RPMI8226 (cell line): ENCODE measurements at places on chromosomes 6 and 20.

GRCh38 chr6:8086755-8087306 is 15.5 kb downstream of the EEF1E1 start:
- DNase-seq: no peak

DNA sequence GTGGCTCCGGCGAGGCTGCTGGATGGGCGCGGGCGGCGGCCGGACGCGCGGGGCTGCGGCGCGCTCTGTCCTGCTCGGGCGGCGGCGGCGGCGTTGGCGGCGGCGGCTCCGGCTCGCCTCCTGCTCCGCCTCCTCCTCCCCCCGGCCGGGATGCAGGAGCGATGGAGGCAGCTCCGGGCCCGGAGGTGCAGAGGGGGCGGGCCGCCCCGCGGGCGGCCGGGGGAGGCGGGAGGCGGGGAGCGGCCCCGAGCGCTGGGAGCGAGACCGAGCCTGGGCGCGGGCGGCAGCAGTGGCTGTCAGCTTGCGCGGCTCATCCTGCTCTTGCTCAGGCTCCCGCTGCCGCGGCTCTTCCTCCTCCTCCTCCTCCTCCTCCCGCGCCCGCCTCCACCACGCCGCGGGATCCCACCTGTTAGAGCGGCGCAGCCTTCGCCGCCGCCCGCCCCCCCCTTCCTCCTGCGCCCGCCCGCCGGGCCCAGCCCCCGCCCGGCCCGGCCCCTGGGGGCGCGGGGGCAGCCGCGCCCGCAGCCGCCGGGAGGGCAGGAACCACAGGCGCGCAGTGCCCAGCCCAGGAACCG is at the start of gene NOL4L:
NOL4L (minus strand) TSS at position 323 of the 575 bp plus-strand sequence. CDS start 443 bp downstream, outside the sequence.
- DNase-seq: peak; percentile 60

- DNase-seq: no peak
Observed at GRCh38 chr6:41100871-41101287, 28.1 kb downstream of the NFYA start.

- no peak for DNase-seq
Observed at GRCh38 chr20:54251096-54251495, 43.2 kb downstream of the PFDN4 start.

GRCh38 chr6:25472306-25472705 is 179.7 kb upstream of the SCGN start:
- DNase-seq: no peak

- peak; percentile 31 for DNase-seq
Observed at GRCh38 chr6:4647414-4648365, 128.5 kb upstream of the CDYL start.

DNA sequence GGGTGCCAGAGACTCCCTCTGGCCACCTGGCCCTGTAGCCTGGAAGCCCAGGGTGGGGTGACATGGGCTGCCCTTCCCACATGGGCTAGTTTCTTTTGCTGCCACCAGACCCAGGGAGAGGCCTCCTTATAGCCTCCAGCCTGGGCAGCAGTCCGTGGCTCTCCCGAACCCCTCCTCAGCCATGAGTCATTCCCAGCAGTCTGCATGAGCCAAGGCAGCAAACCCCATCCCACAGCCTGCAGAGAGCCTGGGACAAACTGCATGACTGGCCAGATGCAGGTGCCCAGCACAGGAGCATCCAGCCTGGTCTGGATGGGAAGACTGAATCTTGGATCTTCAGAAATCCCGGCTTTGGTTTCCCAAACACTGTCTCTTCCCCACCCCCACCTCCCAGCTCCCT is 75.7 kb downstream of the MRPL14 start:
- DNase-seq: no peak

DNA sequence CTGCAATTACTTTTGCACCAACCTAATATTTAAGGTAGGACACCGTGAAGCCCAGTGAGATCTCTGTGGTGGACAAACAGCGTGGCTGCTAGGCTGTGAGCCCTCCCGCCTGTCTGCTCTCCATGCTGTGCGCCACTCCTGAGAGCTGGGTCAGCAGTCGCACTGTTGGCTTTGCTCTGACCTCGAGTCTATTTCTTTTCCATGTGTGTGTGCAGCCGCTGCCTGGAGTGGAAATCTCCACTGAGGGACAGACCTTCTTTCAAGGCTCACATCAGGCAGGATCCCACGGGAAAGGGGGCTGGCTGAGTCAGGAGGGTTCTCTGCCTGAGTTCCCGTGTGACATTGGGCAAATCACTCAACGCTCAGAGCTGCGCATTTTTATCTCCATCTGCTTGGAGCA is 27.1 kb downstream of the RIPOR3 start:
- DNase-seq: no peak

DNA sequence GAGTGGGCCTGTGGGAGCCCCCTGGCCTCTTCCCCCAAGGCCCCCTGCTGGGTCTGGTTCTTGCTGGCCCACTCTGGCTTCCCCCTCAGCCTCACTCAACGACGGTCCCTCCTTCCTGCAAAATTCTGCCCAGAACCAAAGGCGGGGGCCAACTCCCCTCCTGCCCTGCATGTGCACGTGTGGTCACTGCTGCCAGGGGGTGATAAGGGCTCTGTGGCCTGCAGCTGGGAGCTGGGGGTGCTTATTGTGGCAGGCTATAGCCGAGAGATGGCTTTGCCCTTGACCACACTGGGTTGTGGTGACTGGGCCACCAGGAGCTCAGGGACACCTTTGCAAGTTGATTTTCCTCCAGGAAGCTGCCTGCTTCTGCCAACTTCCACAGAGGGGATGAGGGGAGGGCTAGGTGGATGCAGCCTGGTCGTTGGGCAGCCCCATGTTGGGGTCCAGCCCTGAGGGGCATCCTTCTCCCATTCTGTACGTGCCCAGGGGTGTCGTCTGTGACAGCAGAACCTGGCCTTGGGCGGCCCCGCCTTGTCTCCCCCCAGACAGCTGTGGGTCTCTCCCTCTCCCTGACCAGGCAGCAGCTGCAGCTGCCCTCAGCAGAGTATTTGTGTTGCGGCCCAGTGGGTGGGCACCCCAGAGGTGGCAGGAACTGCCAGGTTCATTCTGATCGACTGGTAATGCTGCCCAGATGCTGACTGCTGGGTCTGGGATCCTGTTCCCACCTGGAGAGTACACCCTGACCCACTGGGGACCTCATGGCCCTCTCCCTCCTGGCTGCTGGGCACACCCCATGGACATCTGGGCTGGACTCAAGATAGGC is 5.6 kb downstream of the TCEA2 start:
- no peak for DNase-seq

DNA sequence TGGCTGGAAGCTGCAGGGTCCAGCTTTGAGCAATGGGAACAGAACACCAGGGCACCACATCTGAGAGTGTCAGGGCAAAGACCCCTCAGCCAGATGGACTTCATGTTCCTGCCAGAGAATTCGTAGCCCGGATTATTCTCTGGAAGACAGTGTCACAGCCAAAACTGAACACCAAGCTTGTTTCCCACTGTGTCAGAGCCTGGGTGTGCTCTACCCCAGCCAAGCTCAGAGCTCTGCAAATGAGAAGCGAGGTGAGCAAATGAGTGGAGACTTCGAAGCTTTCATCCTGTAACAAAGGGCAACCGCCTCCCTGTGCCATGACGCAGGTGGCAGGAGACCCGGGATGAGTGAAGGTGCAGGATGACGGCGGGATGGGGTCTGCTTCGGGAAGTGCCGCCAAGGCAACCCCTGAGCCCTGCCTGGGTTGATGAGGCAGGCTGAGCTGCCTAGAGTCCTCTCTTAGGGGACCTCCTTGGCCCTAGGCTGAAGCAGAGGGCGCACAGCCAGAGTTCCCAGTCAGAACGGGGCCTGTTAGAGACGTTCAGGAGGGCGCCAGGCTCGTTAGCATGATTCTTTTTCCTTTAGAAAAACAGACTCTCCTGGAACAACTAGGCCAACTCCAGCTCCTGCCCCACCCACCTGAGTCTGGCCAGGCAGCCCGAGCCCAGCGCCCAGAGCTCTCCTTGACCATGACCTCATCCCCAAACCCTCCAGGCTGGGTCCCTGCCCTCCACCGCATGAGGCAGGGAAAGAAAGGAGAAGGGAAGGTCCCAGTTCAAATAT is 187.7 kb downstream of the SOD2 start:
- DNase-seq: no peak

GRCh38 chr6:149859368-149859767 is 4.8 kb downstream of the LRP11 start:
- no peak for DNase-seq

DNA sequence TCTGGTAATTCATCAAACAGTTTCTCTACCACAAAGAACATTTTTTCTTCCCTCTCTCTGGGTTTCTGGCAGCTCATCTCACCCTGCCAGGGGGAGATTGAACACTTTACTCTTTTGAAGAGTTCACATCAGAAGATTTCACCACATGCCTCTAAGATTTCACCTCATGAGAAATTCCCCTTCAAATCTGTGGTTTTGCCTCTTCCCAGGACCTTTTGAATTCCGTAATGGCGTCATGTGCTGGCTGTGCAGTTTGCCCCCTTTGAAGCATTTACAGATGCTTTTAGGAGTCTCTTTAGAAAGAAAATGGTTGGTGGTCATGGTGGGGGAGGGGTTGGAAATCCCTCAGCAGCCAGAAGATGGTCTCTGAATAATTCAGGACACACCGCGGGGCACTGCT is 486.1 kb downstream of the QKI start:
- DNase-seq: no peak

GRCh38 chr6:110017946-110018345 is 39.8 kb downstream of the GPR6 start:
- DNase-seq: no peak

DNA sequence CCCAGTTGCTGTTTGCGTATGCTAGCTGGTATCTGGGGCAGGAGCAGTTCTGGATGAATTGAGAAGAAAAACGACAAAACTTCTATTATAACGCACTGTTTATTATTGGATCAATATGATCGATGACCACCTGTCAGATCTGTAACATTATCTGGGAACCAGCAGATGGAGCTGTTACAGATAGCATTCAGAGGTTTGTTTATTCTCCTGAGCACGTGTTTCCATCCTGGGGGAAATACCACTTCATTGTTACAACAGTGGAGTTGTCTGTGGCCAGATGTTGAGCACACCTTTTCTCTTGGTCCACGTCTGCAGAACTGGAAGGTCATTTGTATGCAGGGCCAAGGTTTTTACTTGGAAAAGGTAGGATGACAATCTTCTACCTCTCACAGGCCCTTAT is 16.0 kb upstream of the NKX2-2 start:
- DNase-seq: no peak

DNA sequence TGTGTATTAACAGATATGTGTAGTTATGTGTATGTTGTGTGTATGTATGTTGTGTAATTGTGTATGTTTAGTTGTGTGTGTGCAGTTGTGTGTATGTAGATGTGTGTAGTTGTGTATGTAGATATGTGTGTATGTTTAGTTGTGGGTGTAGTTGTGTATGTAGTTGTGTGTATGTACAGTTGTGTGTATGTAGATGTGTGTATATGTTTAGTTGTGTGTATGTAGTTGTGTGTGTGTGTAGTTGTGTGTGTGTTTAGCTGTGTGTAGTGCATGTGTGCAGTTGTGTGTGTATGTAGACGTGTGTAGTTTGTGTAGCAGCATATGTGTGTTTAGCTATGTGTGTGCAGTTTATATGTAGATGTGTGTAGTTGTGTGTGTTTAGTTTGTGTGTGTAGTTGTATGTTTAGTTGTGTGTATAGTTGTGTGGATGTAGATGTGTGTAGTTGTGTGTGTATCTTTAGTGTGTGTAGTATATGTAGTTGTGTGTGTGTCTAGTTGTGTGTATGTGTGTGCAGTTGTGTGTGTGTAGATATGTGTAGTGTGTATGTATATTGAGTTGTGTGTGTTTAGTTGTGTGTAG is 16.3 kb downstream of the SIRT5 start:
- no peak for DNase-seq

DNA sequence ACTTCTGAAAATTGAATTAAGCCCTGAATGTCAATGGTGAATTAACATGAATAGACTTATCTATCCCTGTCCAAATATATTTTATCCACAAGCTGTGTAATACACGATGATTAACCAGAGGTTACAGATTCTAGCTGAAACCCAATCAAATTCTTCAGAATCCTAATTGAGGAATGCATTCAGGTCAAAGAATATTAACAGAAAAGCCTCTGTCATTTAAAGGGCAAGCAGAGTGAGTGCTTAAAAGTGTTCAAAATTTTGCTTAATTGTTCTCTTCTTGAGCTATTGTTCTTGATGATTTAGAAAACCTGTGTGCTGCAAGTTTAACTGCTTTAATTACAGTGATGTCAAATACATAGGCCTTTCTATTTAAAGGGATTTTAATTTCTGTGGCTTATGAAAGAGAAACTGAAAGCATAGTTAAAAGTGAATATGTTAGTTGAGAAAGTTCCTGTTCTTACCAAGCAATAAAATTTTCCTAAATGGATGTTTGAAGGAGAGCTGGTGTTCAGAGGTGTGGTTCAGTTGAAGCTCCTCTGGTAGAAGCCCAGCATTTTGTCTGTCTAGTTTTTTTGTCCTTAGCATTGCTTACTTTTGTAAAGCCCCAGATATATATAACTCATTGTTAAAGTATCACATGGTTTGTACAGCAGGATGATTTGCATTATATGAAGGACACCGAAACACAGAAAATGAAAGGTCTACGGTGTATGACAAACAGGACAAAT is 466.3 kb upstream of the PLCB4 start:
- peak; percentile 4 for DNase-seq

- peak; percentile 88 for DNase-seq
Observed at GRCh38 chr20:10674684-10675449, 1.1 kb upstream of the JAG1 start.

GRCh38 chr6:15489261-15489962 is 173.4 kb downstream of the DTNBP1 start:
- no peak for DNase-seq

- DNase-seq: no peak
Observed at GRCh38 chr6:3415082-3415453, 41.8 kb downstream of the SLC22A23 start.

GRCh38 chr6:129647044-129647443 is 62.9 kb downstream of the ARHGAP18 start:
- no peak for DNase-seq

- DNase-seq: no peak
Observed at GRCh38 chr6:17633465-17634188, 33.5 kb downstream of the FAM8A1 start.

GRCh38 chr6:42453654-42454427 is 2.1 kb upstream of the TRERF1 start:
- DNase-seq: no peak

GRCh38 chr6:148998704-148999103 is 251.9 kb downstream of the UST start:
- peak; percentile 75 for DNase-seq

GRCh38 chr20:41169162-41169690 is 31.9 kb downstream of the PLCG1 start:
- no peak for DNase-seq

DNA sequence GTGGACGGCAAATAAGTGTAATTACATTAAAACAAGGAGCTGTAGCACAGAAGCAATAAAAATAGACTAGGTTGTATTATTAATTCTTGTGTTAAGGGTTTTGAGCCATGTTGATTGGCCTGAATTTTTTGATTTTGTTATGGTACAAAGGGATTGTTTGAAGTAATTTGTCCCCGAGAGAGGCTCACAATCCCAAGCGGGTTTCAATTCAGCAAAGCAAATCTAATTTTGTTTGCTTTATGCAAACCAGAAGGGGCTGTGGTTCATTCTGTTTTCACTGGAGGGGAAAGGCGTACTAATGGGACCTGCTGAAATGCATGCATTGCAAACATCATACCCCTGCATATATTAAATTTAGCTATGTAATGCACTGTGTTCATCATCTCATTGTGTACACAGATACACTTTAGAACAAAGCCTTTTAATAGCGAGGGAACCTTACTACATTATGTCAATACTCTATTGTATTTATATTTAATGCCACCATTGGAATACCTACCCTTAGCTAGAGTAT is 379.5 kb upstream of the POU3F2 start:
- DNase-seq: no peak
